Hair follicular keratinocyte (primary cell): ENCODE measurements at places on chromosomes 6 and 20. TPM values are rescaled to one million over a fixed set of nuclear protein-coding genes. Genes with fewer than 3 reads are reported as not detected.

Gene ENPP4
- 0.08 TPM in 1 of 2 replicates, not detected in the other for total RNA-seq

Gene KCNK17
- not detected in 2 replicates for total RNA-seq

Gene DYNLT2
- 0.34 and 0.94 TPM in 2 replicates for total RNA-seq

Gene POPDC3
- 13.8 and 20.1 TPM in 2 replicates for total RNA-seq

Gene IL17A
- total RNA-seq: not detected in 2 replicates

Gene DLGAP4
- 20.2 and 40.1 TPM in 2 replicates for total RNA-seq

Gene SLC22A3
- total RNA-seq: 2.5 and 4.0 TPM in 2 replicates

Gene DEF6
- 41.9 and 52.8 TPM in 2 replicates for total RNA-seq

Gene HAO1
- not detected in 2 replicates for total RNA-seq

Gene ACTR5
- total RNA-seq: 7.3 and 8.9 TPM in 2 replicates

Gene ADGRG6
- total RNA-seq: 17.7 and 19.3 TPM in 2 replicates

Gene GFRA4
- total RNA-seq: not detected in 2 replicates

Gene PROKR2
- total RNA-seq: not detected in 2 replicates

Gene PNLDC1
- total RNA-seq: 0.94 TPM in 1 of 2 replicates, not detected in the other

Gene C6orf52
- 1.0 and 3.1 TPM in 2 replicates for total RNA-seq

Gene NOX3
- not detected in 2 replicates for total RNA-seq

Gene SAMD5
- 1.7 and 1.8 TPM in 2 replicates for total RNA-seq

Gene FRK
- 2.1 and 2.3 TPM in 2 replicates for total RNA-seq

Gene POM121L2
- not detected in 2 replicates for total RNA-seq

Gene BHLHE23
- not detected in 2 replicates for total RNA-seq

Gene PNRC1
- total RNA-seq: 25.0 and 54.0 TPM in 2 replicates

Gene BACH2
- total RNA-seq: 0.84 and 3.7 TPM in 2 replicates

Gene HTR1E
- not detected in 2 replicates for total RNA-seq

Gene GTSF1L
- not detected in 2 replicates for total RNA-seq

Gene IMPG1
- not detected in 2 replicates for total RNA-seq

Gene EZR
- total RNA-seq: 127 and 133 TPM in 2 replicates

Gene LY6G6F
- not detected in 2 replicates for total RNA-seq

Gene TUBB2B
- total RNA-seq: 3.0 and 5.9 TPM in 2 replicates

Gene PAQR8
- total RNA-seq: 3.5 and 3.6 TPM in 2 replicates

Gene MDFI
- total RNA-seq: 415 and 464 TPM in 2 replicates

Gene TFAP2A
- 28.4 and 29.2 TPM in 2 replicates for total RNA-seq

Gene CD93
- under 0.01 TPM in 2 replicates for total RNA-seq

Gene HLA-DRB1
- total RNA-seq: not detected in 2 replicates

Gene GSTA1
- not detected in 2 replicates for total RNA-seq

Gene SPATS1
- total RNA-seq: not detected in 2 replicates

Gene SIM1
- total RNA-seq: not detected in 2 replicates

Gene C20orf204
- under 0.01 and 0.04 TPM in 2 replicates for total RNA-seq

Gene MROH8
- 0.08 TPM in 1 of 2 replicates, not detected in the other for total RNA-seq

Gene CCR6
- not detected in 2 replicates for total RNA-seq

Gene ELOVL2
- total RNA-seq: 0.04 TPM in 1 of 2 replicates, not detected in the other
